ENCODE measurements at places on chromosomes 2 and 18.
A peak's percentile ranks its signal among the peaks of the same experiment; 100 is the strongest.

- H3K36me3 ChIP-seq, result no peaks in the 10 kb centered on the region
- no peak overlapping the region for H3K27ac ChIP-seq
- DNase-seq, result no peak
- no peak overlapping the region for H3K4me3 ChIP-seq
- no peaks in the 10 kb centered on the region for H3K27me3 ChIP-seq
These were observed 17.7 kb upstream of the ARL5A start for GRCh38 chr2:151845884-151846283.

DNA sequence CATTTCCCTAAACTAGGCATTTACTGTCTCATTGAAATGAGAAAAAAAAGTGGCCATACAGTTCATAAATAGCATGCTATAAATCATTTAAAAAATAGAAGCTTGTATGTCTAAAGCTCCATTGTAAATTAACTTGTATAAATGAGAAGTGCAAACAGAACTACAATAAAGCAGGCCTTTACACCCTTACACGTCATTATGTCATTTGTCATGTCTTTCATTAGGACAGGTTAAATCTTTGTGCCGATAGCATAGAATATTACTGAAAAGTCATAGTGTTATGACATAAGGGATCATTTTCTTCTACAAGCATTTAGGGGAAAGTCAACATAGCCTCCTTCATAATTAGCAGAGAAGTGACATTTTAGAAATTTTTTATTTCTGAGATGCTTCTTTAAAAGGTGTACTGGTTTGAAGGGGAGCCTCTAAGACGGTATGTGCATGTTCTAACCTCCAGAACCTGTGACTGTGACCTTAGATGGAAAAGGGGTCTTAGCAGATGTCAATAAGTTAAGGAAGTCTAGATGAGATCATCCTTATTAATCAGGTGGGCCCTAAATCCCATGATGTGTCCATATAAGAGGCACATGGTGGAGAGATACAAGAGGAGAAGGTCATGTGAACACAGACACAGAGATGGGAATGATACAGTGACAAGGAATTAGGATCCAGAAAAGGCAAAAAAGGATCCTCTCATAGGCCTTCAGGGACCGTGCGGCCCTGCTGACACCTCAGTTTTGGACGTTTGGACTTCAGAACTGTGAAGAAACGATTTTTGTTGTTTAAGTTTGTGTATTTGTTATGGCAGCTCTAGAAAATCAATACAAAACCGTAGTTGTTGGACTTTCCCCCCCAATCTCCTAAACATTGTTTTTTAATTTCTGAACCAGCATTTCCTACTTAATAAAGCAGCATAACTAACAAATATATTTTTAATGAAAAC lies 863.7 kb downstream of the MBD2 start:
- DNase-seq, result no peak
- no peak overlapping the region for H3K4me3 ChIP-seq
- no peak overlapping the region for H3K27ac ChIP-seq
- no peaks in the 10 kb centered on the region for H3K4me1 ChIP-seq

DNA sequence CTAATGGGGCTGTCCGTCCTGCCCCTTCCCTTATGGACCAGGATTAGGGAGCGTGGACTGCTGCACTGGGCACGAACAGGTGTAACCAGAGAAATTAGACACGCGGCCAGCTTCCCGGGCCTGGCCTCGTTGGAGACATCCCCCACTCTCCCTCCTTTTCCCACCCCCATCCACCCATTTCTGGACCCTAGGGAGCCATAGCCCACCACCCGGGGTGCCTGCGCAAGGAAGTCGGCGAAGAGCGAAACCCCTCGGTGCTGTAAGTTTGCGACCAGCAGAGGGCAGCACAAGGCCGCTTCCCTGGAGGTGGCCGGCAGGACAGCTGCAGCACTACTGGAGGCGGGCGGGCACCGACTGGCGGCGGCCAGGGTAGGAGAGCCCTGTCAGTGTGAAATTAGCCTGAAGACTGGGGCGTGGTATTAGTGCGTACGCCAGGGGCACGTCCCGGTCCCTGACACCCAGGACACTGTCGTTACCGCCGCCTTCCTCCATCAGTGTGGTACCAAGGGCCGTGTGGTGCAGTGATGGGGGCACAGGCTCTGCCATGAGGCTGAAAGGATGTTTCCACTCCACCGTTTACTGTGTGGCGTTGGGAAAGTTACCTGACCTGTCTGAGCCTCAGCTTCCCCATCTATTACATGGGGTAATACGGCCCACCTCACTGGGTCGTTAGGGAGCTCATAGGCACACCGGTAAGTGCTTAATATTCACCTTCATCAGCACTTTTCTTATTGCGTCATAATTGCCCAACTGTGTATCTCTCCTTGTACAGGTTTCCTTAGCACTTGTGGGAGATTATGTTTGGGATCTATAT lies 36.0 kb upstream of the CD207 start:
- peak; percentile 89 for DNase-seq
- H3K4me1 ChIP-seq, result peaks cover 9% of the 10 kb centered on the region
- peak overlapping the region; percentile 62 for H3K4me3 ChIP-seq
- H3K27me3 ChIP-seq, result peaks cover 44% of the 10 kb centered on the region
- H3K36me3 ChIP-seq, result no peaks in the 10 kb centered on the region

- peaks cover 3% of the 10 kb centered on the region for H3K4me1 ChIP-seq
- H3K27me3 ChIP-seq, result no peaks in the 10 kb centered on the region
- no peaks in the 10 kb centered on the region for H3K36me3 ChIP-seq
- H3K27ac ChIP-seq, result no peak overlapping the region
These were observed 254.6 kb downstream of the LOXHD1 start for GRCh38 chr18:46402396-46402795.

- H3K27ac ChIP-seq, result no peak overlapping the region
- peaks cover 3% of the 10 kb centered on the region for H3K36me3 ChIP-seq
- no peak overlapping the region for H3K4me3 ChIP-seq
- no peaks in the 10 kb centered on the region for H3K4me1 ChIP-seq
- peaks cover 6% of the 10 kb centered on the region for H3K27me3 ChIP-seq
These were observed 62.1 kb downstream of the TNFRSF11A start for GRCh38 chr18:62387257-62387656.

- H3K27me3 ChIP-seq, result peaks cover 10% of the 10 kb centered on the region
- H3K4me1 ChIP-seq, result no peaks in the 10 kb centered on the region
- no peaks in the 10 kb centered on the region for H3K36me3 ChIP-seq
- H3K4me3 ChIP-seq, result no peak overlapping the region
These were observed 234.8 kb downstream of the NDUFA10 start for GRCh38 chr2:239790313-239790712.

DNA sequence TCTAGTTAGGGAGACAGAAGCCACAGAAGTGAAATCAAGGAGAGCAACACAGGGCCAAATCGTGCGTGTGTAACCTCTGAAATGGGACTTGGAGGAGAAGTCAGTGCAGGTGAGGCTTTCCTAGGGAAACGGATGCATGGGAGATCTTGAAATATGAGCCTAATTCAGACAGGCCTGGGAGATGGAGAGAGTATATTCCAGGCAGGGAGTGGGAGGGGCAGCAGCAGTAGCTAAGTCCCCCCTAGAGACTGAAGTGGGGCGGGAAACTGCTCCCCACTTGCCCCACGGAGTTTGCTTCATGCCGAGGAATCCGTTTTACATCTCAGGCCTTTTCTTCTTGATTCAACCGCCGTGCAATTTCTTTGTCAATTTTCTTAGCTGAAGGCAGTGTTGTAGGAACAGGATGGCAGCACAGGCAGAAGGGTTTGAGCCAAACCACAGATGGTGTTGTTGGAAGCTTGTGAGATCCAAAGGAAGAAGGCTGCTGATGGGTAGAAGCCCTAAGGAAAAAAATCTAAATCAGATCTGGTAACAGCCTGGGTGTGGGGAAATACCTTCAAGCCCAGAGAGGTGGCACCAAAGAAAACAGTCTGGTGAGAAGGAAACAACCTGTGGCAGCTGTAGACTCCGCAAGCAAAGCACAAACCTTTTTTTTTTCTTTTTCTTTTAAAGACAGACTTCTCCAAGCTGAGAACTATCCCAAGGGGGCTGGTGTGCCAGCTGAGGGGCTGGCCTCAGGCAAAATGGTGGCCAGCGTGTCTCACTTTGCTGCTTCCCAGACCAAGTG lies 40.2 kb downstream of the EPAS1 start:
- H3K36me3 ChIP-seq, result no peaks in the 10 kb centered on the region
- no peak overlapping the region for H3K4me3 ChIP-seq
- H3K27me3 ChIP-seq, result peaks cover 13% of the 10 kb centered on the region

- H3K27me3 ChIP-seq, result peaks cover 16% of the 10 kb centered on the region
- no peaks in the 10 kb centered on the region for H3K4me1 ChIP-seq
- no peak for DNase-seq
- H3K36me3 ChIP-seq, result no peaks in the 10 kb centered on the region
- no peak overlapping the region for H3K27ac ChIP-seq
These were observed 23.8 kb downstream of the FAP start for GRCh38 chr2:162219426-162219825.
